ENCODE measurements at places on chromosomes 7 and 10. TPM values are rescaled to one million over a fixed set of nuclear protein-coding genes. Genes with fewer than 3 reads are reported as not detected.

OR9A2 gene
- not detected for total RNA-seq

GIMAP1 gene
- total RNA-seq = not detected

SYT15 gene
- total RNA-seq = under 0.01 TPM

PKD2L1 gene
- not detected for total RNA-seq

CCDC146 gene
- total RNA-seq = 2.5 TPM

FXYD4 gene
- total RNA-seq = not detected
